AG08395 (cell line): ENCODE measurements at places on chromosomes 2 and 18.

- no peak for DNase-seq
Measured at GRCh38 chr2:217906798-217907197, 96.0 kb downstream of the TNS1 start.

DNA sequence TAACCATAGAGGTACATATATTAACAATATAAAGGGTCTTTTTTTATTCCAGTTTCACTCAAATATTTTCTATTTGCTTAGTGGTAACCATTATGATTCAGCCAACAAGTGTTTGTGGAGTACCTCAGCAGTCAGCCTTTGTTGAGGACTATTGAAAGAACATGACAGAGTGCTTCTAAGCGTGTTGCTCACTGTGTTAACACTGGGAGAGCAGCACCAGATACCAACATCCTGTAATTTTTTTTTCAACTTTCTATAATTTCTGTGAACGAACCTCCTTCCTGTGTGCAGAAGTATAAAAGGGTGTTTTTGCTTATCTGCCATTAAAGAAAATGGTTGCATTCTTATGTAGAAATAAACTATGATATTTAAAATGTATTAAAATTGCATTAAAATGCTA lies 239.0 kb downstream of the PHLPP1 start:
- DNase-seq, result no peak

- DNase-seq, result peak; percentile 6
Measured at GRCh38 chr2:202510911-202511310, 123.9 kb upstream of the FAM117B start.

DNA sequence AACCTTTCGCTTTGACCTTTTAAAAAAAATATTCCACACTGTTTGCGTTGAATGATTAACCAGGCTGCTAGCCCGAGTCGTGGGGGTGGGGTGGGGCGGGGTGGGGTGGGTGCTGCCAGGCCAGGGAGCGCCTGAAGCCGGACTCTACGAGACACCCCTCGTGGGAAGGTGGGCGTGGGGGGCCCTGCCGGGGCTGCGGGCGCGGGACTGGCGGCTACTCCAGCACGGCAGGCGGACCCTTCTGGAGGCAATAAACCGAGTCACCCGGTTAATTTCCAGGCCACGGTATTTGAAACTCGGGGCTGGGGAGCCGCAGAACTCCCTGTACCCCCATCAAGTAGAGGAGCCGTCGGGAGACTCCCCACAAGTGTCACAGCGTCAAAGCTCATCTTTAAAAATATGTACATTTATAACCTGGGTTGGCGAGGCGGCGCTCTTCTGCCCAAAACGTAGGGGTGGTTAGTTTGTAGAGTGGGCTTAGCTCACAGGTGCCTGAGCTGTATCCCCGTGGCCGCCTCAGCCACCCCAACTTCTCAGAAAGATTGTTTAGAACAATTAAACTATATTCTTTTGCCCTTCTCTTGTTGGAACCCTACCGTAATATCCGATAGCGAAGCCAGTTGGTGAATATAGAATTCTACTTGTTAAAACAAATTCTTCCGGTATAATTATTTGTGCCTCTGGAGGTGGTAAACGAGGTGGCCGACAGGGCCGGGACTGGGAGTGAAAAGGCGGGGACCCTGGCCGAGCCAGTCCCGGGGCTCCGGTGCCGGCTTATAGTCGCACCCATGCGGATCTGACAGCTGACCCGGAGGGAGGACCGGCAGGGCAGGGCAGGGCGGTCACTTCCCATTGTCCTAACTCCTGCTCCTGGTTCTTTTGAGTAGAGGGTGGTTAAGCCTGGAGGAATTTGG lies 1.4 kb downstream of the B3GNT2 start:
- DNase-seq, result peak; percentile 44

DNA sequence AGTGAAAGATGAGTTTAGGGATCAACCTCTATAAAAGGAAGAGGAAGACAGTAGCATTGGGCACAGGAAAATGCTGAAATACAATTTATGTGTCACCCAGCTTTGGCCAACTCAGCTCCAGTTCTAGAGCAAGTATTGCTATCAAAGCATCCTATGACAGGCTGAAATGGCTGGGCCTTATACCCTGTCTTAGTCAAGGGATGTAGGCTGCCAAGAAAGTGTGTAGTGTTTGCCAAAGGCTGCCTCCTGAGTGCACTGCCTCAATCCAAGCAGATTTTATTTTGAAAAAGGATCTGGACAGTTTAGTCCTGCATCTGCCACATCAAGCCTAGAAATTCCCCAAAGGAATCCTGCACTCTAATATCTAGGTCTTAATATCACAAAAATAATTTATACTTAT lies 359.9 kb upstream of the ZC3H15 start:
- no peak for DNase-seq
